Neuronal stem cell (in vitro differentiated cells): ENCODE measurements at places on chromosomes 7 and 10.

GRCh38 chr10:10712155-10712704, 305.4 kb upstream of the CELF2 start:
- no peak for DNase-seq

- no peak for DNase-seq
Observed at GRCh38 chr7:149097088-149097487, 6.6 kb upstream of the ZNF786 start.

GRCh38 chr7:25659841-25660240, 431.6 kb upstream of the NPVF start:
- no peak for DNase-seq

DNA sequence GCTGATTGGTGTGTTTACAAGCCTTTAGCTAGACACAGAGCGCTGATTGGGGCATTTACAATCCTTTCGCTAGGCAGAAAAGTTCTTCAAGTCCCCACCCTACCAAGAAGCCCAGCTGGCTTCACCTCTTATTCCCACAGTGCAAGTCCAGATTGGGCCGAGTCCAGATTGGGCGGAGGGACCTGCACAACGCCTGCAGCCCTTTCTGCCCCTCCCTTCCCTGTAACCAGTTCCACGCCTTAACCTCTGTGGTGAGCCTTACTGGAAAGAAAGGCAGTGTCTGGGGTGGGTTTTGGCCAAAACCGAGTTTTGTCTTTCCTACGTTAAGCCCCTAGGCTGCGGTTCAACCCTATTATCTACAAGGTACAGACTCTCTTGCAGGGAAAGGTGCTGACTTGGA, 268.7 kb downstream of the ZEB1 start:
- no peak for DNase-seq

GRCh38 chr10:14185316-14186045, 145.2 kb downstream of the FRMD4A start:
- peak; percentile 62 for DNase-seq

DNA sequence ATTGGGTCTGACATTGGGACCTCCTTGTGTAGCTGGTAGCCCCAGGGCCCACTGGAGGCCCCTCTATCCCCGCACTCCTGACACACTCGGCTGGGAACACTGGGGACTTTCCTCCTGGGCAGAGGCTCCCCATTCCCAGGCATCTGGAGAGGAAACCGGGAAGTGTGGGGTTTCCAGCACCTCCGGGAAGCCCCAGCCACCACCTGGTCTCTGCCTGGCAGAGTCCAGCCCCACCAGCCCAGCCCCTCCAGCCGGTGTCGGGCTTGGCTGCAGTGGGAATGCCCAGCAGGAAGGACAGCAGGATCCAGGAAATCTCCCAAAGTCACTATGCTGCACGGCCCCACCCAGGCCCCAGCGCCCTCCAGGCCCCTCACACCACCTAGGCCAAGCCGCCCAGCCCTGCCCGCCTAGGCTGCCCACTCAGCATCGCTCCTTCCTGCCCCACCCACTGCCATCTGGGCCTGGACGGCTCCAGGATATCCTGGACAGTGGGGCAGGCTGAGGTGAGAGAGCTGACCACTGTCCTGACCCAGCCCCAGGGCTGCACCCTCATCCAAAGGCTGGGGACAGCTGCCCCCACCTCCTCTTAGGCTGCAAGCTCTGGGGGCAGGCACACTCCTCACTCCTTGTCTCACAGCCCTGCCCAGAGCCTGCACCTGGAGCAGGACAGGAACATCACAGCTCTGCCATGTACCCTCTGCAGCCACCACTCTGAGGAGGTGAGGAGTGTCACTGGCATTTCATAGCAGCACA, 11.8 kb downstream of the RASGEF1A start:
- no peak for DNase-seq

- DNase-seq = no peak
Observed at GRCh38 chr7:145293228-145293701, 457.4 kb upstream of the TPK1 start.

- no peak for DNase-seq
Observed at GRCh38 chr10:101609481-101609880, 21.4 kb downstream of the DPCD start.

GRCh38 chr7:83053965-83054364, 108.7 kb downstream of the PCLO start:
- no peak for DNase-seq

GRCh38 chr7:156566812-156567549, 73.6 kb upstream of the RNF32 start:
- no peak for DNase-seq

- DNase-seq = no peak
Observed at GRCh38 chr7:127766831-127767459, 115.0 kb downstream of the SND1 start.

DNA sequence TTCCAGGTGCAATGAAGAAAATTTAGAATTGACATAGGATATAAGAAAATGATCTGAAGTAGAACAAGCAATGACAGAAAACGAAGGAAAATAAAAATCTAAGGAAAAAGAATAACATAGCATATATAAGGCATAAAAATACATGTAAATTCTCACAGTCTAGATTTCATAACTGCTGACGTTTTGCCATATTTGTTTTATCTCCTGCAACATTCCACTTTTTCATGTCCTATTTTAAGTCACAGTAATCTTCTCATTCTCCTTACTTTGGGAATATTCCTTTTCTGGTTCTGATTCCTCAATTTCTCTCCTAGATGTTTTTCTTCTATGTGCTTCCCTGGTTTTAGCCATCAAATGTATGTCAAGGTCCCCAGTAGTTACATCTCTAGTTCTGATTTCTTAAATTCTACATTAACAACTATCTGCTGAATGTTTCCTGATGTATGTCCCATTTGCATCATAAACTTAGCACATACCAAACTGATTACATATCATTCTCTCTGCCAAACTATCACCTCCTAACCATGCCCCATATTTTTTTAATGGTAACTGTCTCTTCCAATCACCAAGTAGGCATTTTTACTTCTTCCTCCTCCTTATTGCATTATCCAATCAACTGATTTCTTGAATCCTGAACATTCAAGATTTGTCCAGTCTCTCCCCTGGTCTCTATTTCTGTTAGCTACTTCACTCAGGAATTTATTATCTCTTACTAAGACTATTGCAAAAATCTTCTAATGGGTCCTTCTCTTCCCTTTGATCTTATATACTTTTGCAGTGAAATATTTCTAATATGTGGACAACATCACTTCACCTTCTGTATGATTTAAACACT, 171.3 kb downstream of the DNAJC1 start:
- DNase-seq = no peak

DNA sequence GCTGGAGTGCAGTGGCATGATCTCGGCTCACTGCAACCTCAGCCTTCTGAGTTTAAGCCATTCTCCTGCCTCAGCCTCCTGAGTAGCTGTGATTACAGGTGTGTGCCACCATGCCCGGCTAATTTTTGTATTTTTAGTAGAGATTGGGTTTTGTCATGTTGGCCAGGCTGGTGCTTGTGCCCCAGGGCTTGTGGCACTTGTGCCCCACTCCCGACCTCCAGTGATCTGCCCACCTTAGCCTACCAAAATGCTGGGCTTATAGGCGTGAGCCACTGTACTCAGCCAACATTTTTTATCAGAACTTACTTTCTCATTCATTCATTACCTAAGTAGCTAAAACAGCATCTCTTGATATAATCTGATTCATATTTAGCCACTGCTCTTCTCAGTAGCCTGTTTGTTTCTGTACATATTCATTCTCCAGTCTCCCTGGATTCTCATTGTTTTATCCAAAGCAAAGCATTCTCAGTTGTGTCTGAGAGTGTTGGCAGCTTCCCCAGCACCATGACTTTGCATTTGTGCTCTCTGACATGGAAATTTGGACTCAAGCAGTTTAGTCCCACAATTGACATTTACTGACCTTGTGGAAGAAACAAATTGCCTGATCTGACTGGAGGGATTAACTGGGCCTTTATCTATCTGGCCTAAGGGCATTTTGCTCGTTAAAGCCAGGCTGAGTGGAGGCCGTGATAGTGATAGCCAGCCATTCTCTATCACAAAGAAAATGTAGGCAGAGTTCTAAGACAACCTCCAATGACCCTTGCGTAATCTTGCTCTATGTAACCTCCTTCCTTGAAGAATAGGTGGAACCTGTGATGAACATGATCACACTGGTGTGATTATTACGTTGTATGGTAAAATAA, 44.9 kb downstream of the AKR1B15 start:
- no peak for DNase-seq

- no peak for DNase-seq
Observed at GRCh38 chr7:90708841-90709317, 112.8 kb downstream of the CDK14 start.

GRCh38 chr7:12609561-12609960, 39.0 kb downstream of the SCIN start:
- DNase-seq = no peak

GRCh38 chr10:48632166-48632565, 27.3 kb upstream of the ARHGAP22 start:
- DNase-seq = no peak

- peak; percentile 67 for DNase-seq
Observed at GRCh38 chr10:29496341-29497162, 138.2 kb downstream of the SVIL start.

GRCh38 chr7:25928549-25929330, 223.3 kb upstream of the NFE2L3 start:
- DNase-seq = no peak

DNA sequence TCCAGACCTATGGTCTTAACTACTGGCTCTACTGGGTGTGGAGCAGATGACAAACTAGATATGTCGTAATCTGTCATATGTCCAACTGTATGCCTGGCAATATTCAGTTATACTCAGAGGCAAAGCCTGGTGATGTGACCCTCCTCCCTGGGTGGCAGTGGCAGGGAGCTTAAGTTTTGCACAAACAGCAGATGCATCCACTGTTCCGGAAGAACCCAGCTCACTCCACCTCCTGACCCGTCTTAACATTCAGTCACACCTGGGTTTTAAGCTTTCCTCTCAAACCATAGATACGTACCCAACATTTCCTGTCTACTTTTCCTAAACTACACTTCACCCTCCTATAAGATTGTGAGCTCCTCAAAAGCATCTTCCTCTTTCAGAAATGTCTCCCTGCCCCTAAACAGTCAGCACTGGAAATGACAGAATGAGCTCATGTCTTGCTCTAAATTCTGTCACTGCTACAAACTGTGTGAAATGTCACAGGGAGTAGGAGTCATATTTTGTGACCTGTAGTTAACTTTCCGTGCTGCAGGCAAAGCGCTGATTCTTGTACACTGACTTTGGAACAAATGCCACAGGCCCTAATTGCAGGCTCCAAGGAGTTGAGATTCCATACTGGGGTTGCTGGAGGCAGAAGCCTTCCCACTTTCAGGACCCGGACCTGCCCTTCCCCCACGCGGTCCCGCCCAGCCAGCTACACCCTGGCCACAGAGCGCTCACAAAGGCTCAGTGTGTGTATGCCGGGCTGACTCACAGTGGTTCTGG, 23.9 kb downstream of the SCD start:
- peak; percentile 52 for DNase-seq

DNA sequence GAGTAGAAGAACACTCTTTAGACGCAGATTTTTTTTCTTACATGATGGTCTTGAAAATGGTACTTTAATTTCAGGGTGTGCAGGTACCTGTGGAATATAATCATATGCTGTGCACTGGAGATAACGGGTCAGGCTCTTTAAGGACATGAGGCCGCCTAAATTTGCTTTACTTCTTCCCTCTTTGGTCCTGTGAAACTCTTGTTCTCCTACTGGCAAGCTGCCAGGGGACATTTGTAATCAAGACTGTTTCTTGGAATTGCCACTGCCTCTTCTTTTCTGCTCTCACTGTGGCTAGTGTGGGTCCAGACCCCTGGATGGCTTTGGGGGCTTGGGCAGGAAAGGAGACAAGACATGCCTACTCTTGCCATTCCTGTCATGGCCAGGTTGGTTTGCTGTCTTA, 146.0 kb downstream of the SND1 start:
- DNase-seq = no peak

GRCh38 chr7:152856351-152856750, 96.8 kb downstream of the ACTR3B start:
- DNase-seq = no peak

DNA sequence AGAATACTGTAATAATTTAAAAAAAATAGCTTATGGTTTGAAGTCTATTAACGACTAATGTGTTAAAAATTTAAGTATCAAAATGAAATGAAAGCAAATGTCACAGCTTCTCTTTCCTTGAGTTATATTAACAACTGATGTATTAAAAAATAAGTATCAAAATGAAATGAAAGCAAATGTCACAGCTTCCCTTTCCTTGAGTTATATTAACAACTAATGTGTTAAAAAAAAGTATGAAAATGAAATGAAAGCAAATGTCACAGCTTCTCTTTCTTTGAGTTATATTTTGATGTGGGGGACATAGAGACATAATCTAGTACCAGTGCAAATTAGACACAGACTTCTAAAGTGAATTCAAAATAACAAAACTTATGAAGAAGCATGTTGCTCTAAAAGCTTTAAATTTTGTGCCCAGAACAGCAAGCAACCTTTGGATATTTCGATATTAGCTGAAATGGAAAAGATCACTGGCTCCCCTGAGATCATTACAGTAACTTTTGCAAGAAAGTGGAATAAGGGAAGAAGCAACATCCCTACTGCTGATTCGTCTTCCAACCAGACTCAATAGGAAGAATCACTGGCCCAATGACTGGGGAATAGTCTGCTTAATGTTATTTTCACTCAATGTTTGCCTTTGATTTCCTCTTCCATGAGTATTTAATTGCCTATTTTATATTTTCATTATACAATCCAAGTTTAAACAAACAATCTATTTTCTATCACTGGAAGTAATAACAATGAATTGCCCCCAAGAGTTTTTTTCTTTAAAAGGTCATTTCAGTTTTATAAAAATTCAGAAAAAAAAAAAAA, 8.0 kb downstream of the SKAP2 start:
- DNase-seq = no peak

- no peak for DNase-seq
Observed at GRCh38 chr10:17831896-17832295, 22.7 kb downstream of the MRC1 start.

GRCh38 chr10:78972160-78972946, 96.4 kb upstream of the ZMIZ1 start:
- peak; percentile 38 for DNase-seq

- DNase-seq = no peak
Observed at GRCh38 chr7:108421720-108422331, 34.4 kb downstream of the NRCAM start.

DNA sequence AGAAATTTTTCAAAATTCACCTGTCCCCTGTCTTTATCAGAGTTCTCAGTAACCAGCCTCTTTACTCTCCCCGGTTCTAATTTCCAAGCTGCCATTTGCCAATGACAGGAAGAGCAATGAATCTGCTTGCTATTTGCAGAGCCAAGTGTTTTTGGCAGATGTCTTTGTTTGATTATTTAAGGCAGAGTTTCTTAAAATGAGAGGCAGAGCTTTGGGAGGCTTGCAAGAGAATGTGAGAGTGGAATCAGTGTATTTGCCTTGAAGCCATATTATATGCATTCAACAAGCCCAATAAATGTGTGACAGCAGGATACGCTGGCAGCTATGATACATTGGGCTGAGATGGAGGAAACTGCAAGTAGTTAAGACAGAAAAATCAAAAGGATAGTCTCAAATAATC, 196.5 kb downstream of the PHF14 start:
- DNase-seq = no peak

GRCh38 chr10:86871563-86872183, 85.7 kb downstream of the MMRN2 start:
- DNase-seq = no peak

- no peak for DNase-seq
Observed at GRCh38 chr7:105423987-105424386, 35.3 kb upstream of the SRPK2 start.

GRCh38 chr10:132059760-132060508, 5.8 kb upstream of the JAKMIP3 start:
- no peak for DNase-seq
